ENCODE measurements at places on chromosomes 6 and 20. TPM values are rescaled to one million over a fixed set of nuclear protein-coding genes. Genes with fewer than 3 reads are reported as not detected.

Gene SLC26A8
- total RNA-seq, result not detected

Gene RCAN2
- not detected for total RNA-seq

Gene ZNF133
- total RNA-seq, result 11.5 TPM

Gene MDFI
- 2.1 TPM for total RNA-seq

DNA sequence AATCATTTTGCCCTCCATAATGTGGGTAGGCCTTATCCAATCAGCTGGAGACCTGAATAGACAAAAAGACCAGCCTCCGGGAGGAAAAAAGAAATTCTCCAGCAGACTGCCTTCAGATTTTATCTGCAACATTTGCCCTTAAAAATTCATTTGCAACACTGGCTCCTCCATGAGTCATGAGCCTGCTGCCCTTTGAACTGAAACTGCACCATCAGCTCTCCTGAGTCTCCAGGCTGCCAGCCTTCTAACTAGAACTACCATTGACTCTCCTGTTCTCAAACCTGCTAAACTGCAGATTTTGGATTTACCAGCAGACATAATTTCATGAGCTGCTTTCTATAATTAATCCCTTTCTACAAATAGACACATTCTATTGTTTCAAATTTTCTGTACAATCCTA is 223.9 kb upstream of the THEMIS start:
- no peak for DNase-seq

- no peak for DNase-seq
Observed at GRCh38 chr6:44674226-44675155, 287.0 kb downstream of the CDC5L start.

DNA sequence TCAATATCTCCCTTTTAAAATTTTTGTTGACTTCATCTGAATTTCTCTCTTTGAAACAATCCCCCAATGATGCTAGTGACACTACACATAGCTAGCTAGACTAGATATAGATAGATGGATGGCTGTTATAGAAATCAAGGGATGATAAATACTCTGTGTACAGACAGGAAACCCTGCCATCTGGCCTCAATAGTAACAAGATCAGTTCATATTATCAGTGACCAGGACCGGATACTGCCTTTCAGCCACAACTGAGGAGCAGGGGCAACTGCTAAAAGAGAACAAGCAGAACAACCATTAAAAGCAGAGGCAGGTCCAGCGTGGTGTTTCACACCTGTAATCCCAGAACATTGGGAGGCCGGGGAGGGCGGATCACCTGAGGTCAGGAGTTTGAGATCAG is 118.3 kb upstream of the FAM184A start:
- DNase-seq, result no peak

All from NCI-H460 (cell line).